ENCODE measurements at places on chromosomes 5 and 9.
A peak's percentile ranks its signal among the peaks of the same experiment; 100 is the strongest.

GRCh38 chr5:171840711-171841522, 55.3 kb downstream of the SMIM23 start:
- DNase-seq = no peak

- DNase-seq = no peak
These were observed 42.0 kb downstream of the TMEM174 start for GRCh38 chr5:73214996-73215395.

GRCh38 chr9:93077811-93078210, 18.2 kb upstream of the CARD19 start:
- no peak for DNase-seq

GRCh38 chr5:56419667-56420066, 186.5 kb upstream of the ANKRD55 start:
- DNase-seq = no peak

GRCh38 chr5:149063896-149064478, 1.1 kb upstream of the SH3TC2 start:
- no peak for DNase-seq

DNA sequence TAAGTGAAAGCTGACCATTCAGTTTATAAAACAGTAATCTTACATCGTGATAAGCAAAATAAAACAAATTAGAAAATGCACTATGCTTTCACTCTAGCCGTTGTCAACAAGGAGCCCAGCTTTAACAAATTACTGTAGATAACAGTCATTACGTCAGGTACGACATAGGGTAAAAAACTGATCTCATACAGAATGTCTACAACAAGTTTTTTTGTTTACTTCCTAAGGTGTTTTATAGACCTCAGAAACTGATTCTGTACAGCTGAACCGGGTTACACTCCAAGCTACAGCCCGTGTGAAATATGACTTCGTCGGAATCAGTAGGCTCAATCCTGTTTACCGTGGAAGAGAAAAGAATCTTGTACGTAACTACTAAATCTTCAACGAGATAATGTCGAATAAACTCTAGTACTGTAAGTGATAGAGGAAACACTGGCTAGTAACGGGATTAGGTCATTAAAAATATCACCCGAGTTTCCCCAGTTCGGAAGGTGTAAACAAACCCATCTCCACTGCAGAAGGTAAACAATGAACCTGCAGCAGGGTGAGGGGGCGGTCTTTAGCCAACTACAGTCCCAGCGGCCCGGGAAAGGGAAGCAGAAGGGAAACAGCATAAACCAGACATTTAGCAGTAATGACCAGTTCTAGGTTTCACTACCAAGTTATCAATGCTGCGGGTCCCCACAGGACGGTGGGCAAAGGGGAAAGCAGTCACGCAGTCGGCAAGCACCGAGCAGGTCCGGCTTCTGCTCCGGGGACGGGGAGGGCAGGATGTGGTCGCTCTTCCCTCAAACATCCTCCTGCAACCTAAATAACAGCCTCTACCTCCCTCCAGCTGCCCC, 1.1 kb downstream of the RICTOR start:
- peak; percentile 25 for DNase-seq

- no peak for DNase-seq
These were observed 49.3 kb downstream of the CCL28 start for GRCh38 chr5:43362725-43363435.

DNA sequence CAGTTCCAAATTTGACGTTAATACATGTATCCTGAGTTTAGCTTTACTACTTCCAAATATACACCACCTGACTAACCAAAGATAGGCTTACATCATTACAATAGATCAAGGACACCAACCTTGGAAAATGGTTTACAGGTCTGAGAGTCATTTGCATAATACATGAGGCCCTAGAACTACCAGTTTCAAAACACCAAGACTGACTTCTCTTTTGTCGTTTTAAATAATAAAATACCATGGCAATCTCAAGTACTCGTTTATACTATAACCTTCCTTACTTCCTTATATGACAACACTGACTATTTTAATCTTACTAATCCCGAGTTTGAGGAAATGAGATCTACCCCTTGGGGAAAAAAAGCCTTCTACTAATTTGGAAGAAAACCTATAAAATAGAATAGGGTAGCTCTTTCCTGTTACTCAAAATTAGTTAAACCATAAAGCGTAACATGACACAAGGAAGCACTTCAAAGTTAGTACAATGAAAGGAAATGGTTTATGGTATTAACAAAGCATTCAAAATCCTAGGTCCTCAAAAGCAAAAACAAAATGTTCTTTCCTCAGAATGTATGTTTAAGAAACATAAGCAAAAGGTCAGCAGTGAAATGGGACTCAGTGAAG, 42.1 kb downstream of the UBQLN1 start:
- DNase-seq = no peak

- no peak for DNase-seq
These were observed 16.8 kb downstream of the FIBCD1 start for GRCh38 chr9:130921989-130922892.

DNA sequence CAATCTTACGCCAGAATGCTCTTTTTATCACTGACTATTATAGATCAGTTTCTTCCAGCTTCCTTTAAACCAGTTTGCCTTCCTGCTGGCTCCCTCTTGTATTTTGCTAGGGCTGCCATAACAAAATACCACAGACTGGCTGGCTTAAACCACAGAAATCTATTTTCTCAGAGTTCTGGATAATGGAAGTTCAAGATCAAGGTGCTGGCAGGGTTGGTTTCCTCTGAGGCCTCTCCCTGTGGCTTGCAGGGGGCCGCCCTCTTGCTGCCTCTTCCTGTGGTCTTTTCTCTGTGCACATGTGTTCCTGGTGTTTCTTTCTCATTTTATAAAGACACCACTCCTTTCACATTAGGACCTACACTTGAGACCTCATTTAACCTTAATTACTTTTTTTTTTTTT, 6.8 kb upstream of the FXN start:
- peak; percentile 20 for DNase-seq

- DNase-seq = no peak
These were observed 17.3 kb upstream of the XPA start for GRCh38 chr9:97714435-97714834.

DNA sequence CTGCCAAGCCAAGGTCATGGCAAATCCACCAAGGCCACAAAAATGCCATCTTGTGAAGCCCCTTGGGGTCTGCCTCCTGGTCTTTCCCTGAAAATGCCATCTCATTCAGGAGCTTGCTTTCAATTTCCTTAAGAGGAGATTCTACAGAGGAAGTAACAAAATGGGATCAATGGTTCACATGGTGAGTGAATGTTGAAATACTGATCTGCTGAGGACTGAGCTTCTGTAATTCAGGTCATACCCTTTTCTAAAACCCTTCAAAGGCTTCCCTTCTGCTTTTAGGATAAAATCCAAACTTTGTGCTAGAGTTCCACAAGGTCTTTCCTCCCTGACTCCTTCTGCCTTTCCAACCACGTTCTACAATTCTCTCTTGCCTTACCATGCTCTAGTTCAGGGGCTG, 24.7 kb upstream of the NR3C1 start:
- DNase-seq = no peak

DNA sequence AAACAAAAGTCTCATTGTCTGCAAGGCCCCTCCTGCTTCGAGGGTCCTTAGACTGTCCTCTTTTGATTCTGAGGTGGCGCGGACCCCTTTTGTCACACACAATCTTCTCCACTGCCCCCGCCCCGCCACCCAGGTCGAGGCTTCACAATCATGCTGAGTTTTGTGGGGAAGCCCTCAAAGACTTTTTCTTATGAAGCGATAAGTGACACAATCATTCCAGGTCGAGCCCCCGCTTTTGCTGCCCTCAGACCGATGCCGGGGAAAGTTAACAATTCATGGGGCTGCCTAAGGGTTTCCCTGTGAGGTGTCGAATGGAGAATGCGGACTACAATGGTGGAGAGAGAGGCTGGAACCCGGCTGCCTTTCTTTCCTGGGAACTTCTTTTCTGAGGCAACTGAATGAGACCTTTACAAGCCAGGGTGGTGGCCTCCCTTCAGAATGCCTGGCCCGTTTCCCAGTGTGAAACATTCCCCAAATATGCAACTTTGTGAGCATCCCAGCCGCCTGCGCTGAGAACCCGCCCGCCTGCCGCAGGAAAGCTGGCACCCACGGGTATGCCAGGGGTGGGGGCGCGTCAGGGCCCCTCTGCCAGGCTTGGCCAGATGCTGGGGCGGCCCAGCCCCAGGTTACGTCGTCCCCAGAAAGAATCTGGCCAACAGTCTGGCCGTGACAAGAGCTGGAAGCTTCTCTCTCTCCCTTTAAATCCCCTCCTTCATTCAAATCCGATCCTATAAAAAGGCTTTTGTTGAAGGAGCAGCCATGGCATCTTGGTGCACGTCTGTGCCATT, 71.9 kb downstream of the MAP1B start:
- DNase-seq = no peak

- no peak for DNase-seq
These were observed 32.0 kb upstream of the SPTLC1 start for GRCh38 chr9:92147030-92147851.

- no peak for DNase-seq
These were observed 16.2 kb upstream of the ITGA1 start for GRCh38 chr5:52771343-52772039.

- peak; percentile 57 for DNase-seq
These were observed 576 bp downstream of the KIAA1958 start for GRCh38 chr9:112487008-112487798.

- no peak for DNase-seq
These were observed 731.6 kb downstream of the DNAH5 start for GRCh38 chr5:13212886-13213285.

- DNase-seq = no peak
These were observed 7.3 kb upstream of the HNRNPAB start for GRCh38 chr5:178196986-178197385.

DNA sequence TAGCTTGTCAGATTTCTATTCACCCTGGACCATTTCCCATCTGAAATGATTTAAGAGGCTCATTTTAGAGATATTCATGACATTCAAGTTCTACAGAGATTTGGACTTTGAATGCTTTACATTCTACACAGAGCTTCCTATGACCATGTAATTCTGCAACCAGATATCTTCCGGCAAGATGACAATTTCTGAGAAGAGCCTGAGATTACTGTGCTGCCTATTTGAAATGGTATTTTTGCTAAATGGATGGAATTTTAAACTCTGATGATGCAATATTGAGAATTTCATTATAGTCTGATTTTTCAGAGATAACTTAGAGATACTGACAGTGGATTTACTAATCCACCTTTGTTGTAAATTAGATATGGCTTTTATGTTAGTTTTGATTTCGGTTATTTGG, 16.0 kb upstream of the ACOT12 start:
- DNase-seq = no peak

DNA sequence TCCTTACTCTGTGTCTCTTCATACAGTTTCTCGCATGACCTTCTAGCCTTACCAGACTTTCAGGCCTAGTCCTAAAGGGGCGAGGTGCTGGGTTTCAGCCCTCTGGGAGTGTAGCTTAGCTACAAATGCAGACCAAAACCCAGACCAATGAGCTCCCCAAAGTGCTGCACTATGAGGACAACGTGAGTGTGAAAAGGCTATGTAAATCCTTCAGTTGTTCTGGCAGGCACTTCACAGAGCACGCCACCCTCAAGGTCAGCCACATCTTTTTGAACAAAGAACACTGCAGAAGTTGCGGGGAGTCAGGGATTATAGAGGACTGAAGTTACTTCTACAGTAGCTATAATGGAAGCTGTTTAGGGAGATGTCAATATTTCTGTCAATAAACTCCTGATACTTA, 301.7 kb downstream of the MARCHF11 start:
- no peak for DNase-seq

DNA sequence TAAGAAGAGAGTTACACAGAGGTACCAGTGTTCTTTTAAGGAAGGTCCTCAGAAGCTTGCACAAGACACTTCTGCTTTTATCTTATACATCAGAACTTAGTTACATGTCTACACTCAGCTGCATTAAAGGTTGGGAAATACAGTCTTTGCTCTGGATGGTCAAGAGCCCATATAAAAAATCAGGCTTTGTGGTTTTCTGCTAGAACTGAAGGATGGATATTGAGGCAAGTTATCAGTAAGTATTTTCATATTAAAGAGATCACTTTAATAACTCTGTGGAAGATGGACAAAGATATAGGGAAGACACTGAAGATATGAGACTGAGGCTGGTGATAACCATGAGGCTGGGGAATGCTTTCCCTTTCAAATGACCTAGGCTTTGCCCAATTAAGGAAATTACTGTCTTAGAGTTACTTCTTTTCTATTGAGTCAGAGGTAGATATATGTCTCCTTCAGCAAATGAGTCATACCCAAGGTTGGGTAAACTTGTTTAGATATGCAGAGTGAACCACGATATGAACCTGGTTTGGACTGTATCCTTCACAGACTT, 87.0 kb upstream of the TNC start:
- DNase-seq = no peak

- DNase-seq = no peak
These were observed 991 bp downstream of the IARS1 start for GRCh38 chr9:92292338-92293074.

- DNase-seq = no peak
These were observed 113.3 kb downstream of the PTTG1 start for GRCh38 chr5:160534914-160535313.

DNA sequence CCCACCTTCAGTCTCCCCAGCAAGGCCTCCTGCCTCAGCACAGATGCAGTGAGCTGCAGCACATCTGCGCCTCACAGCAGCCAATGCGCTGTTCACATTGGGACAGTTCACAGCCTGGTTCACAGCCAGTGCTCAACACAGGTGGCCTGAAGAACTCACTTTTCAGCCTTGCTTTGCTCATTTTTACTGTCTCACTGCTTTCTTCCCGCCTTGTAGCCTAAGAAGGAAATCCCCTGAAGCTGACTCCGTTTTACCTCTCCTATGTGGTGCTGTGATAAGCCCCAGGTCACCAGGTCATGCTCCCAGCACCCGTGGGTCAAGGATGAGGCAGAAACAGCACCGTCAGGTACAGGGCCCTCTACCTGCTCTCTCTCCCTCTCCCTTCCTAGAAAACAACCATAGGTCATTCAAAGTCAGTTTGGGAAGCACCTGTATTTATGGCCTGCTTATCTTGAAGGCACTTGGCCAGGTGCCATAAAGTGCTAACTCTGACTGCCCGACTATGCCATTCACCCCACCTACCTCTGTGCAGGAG, 1.1 kb downstream of the GCNT4 start:
- DNase-seq = peak; percentile 41

- DNase-seq = no peak
These were observed 2050.2 kb upstream of the CDH6 start for GRCh38 chr5:29143266-29143665.

GRCh38 chr9:21669701-21670100, 132.7 kb upstream of the MTAP start:
- DNase-seq = no peak
